ENCODE measurements at places on chromosomes 3 and 15.

DNA sequence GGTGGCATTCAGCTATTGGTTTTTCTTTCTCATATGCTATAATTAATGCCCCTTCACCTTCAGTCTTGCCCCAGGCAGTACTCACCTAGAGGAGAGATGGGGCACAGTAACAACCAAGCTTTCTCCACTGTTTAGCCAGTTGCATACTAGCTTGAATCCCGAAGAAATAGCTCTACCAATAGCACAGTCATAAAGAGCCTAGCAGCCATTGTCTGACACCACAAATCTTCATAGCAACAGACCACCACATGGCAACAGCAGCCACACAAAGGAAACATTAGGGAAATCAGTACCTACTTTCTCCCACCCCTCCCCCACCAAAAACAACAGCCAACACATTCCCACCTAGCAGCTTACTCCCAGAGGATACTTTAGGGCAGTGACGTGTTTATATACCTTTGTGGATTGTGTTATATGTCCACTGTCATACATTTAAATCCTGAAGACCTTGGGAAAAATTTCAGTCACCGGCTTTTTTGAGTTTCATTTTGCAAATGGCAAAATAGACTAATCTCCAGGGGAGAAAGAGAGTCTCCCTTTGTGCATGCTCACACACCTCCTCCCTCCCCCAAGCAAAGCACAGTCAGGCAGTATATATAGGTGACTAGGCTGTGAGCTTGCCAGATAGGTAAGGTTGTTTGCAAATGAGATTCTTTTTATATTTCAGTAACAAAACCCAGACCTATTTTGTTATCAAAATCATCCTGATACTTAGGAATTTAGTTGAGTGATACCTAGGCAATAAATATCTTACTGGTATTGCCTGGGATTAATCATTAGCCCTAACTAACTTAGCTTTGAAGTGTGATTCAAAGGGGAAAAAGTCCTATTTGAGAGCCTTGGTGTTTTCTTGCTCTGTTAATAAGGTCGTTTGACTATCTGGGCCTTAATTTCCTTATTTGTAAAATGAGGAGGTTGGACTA is 140.6 kb downstream of the RBPMS2 start:
- DNase-seq = peak; percentile 5

DNA sequence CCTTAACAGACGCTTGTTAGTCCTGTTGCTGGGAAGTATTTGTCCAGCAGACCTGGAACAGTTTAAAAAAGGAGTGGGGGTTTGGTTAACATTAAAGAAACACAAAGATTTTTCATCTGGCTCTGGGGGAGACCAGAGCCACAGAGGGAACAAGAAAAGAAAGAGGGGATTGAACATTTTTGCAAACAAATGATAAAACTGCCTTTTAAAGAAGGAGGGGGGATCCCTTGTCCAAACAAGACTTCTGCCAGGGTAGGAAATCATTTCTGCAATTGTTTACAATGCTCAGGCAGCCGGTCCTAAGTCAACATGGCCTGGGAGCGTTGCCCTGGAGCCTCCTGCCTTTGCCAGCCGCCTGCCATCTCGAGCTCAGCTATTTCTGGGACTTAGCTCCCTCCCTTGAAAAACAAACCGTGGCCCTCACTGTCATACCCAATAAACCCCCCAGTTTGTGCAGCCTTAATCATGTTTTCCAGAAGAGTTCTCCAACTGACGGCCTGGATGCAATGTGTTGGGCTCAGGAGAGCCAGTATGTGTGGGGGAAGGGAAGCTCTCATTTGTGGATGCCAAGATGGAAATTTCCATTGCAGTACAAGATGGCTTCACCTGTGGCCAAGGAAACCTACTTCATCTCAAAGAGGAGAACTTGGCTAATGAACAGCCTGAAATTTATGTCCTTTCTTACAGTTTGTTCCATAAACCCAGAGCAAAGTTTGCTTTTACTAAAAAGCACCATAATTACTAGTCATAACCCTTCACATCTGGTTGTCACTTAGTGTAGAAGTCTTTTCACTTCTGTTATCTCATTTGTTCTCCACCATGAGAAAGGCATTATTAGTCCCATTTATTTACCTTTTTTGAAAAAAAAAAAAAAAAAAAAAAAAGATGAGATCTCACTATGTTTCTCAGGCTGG is 75.9 kb upstream of the RNU6-1 start:
- no peak for DNase-seq

GRCh38 chr3:63580151-63580550 is 72.3 kb upstream of the SNTN start:
- no peak for DNase-seq

DNA sequence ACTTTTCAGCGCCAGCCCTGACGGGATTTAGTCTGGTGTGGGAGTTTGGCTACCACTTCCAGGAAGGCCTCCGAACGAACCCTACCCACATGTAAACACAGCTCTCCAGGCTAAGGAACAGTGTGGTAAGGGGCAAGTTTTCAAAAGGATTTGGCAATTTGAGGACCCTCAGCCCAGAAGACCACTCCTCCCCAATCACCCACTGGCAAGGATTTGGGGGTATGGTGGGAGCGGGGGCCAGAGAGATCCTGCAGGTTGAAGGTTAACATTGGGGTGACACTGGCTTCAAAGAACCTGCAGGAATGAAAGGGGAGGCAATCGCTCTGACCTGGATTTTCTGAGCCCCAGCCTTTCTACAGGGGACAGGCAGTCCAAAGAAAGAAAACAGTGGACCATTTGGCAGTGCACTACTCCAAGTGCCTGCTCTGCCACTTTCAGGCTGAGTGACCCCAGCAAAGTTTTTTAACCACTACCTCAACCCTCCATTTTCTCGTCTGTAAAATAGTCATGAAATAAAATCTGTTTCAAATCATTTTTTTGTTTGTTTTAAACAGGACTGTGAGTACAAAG is 34.5 kb downstream of the ZIC4 start:
- no peak for DNase-seq

- DNase-seq = no peak
These were observed 50.1 kb upstream of the BCL6 start for GRCh38 chr3:187795207-187795960.

DNA sequence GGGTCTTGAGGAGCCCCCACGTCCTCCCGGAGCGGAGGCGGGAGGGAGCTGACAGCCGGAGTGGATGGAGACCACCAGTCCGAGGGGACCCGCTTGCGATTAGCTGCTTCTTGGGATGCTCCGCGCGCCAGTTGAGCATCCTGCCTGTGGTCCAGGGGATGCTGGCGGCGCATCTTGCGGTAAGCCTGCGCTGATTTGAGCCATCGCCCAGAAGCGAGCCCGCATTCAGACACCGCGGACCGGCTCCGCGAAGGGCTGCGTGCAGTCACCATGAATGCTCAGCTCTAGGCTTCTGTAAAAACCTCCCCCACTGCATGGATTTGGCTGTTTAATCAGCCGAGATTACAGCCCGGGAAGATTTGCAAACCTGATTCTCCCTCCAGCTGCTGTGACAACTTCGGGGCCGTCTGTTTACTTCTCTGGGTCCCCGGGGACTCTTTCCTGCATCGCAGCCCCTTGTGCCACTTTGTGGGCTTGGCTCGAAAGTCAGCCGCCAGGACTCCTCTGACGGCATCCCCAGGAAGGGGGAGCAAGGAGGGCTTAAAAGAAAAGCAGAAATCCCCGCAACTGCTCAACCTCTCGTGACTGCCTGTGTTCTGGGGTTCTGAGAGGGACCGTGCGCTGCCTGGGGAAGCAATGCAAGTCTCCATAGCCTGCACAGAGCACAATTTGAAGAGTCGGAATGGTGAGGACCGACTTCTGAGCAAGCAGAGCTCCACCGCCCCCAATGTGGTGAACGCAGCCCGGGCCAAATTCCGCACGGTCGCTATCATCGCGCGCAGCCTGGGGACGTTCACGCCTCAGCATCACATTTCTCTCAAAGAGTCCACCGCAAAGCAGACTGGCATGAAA is 171.1 kb downstream of the KCNAB1 start:
- DNase-seq = no peak

DNA sequence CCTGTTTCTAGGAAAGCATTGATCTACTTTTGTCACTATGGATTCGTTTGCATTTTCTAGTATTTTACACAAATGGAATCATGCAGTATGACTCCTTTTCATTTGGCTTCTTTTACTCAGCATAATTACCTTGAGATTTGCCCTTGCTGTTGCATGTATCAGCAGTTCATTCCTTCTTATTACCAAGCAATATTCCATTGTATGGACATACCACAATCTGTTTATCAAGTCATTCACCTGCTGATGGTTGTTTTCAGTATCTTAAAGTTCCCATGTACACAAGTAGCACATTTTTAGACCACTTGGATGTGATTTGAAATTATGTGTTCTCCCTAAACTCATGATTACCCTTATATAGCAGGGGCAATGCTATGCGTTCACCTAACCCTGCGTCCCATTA is 150.0 kb upstream of the UBE2E1 start:
- DNase-seq = no peak

DNA sequence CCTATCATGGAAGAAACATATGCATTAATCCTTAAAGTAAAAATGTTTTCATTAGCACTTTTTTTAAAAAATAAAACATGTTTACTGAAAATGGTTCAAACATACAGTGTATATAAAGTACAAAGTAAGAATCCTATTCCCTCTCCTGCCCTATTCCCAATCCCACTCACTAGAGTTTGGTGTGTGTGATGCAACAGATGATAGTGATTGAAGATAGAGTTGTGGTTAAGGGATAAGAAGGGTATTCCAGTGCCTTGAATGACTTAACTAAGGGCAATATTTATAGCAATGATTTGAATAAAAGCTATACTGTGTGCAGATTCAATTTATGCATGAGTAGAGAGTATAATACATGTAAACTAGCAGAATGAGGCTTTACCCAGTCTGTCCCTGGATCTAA is 18.1 kb downstream of the ZNF280D start:
- DNase-seq = no peak

DNA sequence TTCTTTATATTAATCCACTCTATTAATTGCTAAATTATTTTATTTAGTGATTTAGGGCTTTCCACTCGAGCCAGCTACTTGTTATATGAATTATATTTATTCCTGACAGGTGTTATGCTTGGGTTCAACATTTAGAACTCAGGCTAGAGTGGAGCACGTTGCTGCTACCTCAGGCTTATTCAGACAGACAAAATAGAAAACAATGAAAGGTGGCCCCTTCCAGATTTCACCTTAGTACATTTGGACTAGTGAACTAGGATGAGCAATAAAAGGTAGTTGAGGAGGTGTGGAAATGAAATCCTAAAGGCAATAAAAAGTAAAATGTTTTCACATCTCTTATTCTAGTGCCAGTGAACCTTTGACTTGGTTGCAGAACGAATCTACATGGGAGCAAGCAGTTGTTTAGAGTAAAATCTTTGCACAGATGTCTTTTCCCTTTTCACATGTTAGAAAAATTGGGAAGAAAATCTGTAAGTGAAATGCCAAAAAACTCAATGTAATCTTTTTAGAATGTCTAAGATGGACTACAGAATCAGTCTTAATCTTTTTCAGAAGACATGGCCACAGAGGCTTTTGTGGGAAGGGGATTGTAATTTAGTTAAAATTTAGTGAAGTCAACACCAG is 63.8 kb downstream of the AKAP13 start:
- DNase-seq = no peak

- no peak for DNase-seq
These were observed 333.0 kb downstream of the EPHA3 start for GRCh38 chr3:89440386-89440785.

DNA sequence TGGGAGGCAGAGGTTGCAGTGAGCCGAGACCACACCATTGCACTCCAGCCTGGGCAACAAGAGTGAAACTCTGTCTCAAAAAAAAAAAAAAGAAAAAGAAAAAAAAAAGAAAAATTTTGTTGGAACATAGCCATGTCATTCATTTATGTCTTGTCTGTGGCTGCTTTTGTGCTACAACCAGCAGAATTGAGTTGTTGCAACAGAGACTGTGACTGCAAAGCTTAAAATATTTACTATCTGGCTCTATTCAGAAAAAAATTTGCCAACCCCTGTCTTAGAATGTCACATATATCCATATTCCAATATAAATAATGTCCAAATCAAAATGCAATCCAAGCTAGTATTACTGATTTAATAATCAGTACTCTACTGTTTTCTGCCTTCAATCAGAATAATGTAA is 25.1 kb downstream of the CD80 start:
- DNase-seq = no peak

- DNase-seq = no peak
These were observed 909 bp upstream of the GPD1L start for GRCh38 chr3:32105291-32106131.

DNA sequence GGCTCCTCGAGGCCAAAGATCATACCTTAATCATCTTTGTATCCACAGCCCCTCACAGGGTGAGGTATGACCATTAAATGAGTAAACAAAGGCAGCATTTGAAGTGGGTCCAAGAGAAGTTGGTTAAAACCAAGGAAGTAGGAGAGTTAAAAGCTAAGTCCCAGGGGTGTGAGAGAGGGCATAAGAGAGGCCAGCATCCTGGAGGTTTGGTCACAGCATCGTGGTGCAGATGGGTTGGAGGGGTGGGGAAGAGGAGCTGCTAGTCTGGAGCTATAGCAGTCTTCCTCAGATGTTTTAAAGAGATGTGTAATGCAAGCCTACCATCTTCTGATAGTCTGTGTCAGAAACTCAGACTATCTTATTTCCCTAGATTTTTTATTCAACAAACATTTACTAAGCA is 155.2 kb downstream of the GHSR start:
- no peak for DNase-seq

- no peak for DNase-seq
These were observed 688.8 kb upstream of the CCDC54 start for GRCh38 chr3:106688464-106688863.

DNA sequence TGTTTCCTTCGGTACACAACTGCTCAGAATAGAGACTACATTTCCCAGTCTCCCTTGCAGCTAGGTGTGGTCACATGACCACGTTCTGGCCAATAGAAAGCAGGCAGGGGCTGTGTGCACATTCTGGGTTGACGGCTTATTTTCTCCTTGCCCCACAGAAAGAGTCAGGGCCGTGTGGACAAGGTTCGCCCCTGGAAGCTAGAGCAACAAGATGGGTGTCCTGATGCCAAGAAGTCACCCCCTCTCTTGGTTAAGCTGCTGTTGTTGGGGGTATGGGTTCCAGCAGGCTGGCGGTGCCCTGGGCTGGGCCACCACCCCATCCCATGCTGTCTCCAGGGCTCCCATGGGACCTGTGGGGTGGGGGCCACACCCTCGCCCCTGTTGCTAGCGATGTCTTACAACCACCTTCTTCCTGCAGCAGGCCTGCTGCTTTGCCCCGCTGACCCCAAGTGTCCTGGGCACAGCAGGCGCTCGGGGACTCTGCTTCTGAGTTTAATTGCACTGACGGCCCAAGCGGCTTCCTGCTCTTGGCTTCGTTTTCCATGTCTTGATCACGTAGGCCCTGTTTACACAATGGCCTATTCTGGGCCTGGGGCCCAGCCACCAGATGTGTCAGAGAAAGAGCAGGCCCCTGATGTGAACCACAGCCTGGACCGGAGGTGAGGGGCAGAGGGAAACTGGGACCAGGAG is 24.9 kb downstream of the ABTB1 start:
- DNase-seq = peak; percentile 27

GRCh38 chr3:133948131-133948810 is 52.6 kb upstream of the RAB6B start:
- no peak for DNase-seq

- DNase-seq = no peak
These were observed 414.5 kb downstream of the ERC2 start for GRCh38 chr3:56053727-56054126.

GRCh38 chr3:64600246-64600950 is 87.4 kb downstream of the ADAMTS9 start:
- no peak for DNase-seq

GRCh38 chr3:140568842-140569520 is 108.9 kb upstream of the TRIM42 start:
- no peak for DNase-seq

- no peak for DNase-seq
These were observed 60.2 kb downstream of the TMEM44 start for GRCh38 chr3:194572944-194573491.

GRCh38 chr3:64623125-64623524 is 64.7 kb downstream of the ADAMTS9 start:
- DNase-seq = no peak

GRCh38 chr15:60585743-60586708 is 107.1 kb upstream of the ICE2 start:
- DNase-seq = peak; percentile 60

Measured in effector memory CD4-positive, alpha-beta T cell (primary cell).